ENCODE measurements at places on chromosomes 4 and X.

GRCh38 chr4:55561889-55562288 is 15.2 kb upstream of the CLOCK start:
- DNase-seq: no peak

DNA sequence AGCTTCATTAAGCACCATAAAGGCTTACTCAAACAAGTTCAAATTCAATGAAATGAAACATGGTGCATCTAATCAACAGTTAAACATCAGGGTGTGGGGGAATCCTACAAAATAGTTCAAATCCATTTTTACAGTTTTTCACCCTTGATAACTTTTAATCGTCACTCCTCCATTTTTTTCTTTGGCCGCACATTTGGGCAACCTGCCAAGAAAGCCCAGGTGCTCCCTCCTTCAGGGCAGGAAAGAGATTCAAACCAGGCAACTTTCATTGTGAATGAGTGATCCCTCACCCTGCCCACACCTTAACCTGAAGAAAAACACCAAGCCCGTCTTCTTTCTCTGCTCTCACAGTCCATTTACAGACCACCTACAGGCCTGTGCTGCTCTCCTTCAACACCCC is 24.9 kb downstream of the TRIM61 start:
- no peak for DNase-seq

DNA sequence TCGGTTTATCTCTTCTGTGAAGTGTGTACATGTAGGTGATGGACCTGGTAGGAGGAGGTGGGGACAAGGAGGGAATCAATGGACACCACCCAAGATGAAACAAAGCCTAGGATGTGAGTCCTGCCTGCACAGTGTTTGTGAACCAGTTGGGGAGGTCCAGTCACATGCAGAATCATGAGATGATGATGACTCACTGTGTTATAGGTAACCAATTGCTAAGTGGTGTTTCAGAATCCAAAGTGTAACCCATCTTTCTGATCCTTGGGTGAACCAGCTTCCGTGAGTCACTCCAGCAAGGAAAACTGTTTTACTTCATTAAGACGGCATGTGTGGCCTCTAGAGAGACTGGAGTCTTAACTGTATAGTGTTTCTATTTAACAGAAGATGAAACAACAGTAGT is 57.9 kb upstream of the HPF1 start:
- DNase-seq: no peak

GRCh38 chr4:60683357-60683756 is 516.8 kb upstream of the ADGRL3 start:
- DNase-seq: no peak

DNA sequence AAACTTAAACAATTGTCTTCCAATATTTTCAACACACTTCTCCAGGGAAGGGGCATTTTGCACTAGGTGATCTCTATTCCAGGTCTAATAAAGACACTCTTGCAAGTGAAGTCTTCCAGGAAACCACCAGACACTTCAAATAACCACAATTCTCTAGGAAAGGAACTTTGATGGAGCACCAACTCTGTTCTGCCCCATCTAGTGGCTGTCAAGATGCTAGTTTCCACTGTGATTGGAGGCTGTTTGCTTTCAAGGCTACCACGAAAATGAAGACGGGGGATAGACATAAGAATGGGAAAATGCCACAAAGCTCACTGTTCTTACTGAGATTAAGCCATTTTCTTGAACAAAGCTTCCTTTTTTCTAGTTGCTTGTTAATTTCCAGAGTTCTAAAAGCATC is 100.6 kb upstream of the F9 start:
- DNase-seq: no peak

DNA sequence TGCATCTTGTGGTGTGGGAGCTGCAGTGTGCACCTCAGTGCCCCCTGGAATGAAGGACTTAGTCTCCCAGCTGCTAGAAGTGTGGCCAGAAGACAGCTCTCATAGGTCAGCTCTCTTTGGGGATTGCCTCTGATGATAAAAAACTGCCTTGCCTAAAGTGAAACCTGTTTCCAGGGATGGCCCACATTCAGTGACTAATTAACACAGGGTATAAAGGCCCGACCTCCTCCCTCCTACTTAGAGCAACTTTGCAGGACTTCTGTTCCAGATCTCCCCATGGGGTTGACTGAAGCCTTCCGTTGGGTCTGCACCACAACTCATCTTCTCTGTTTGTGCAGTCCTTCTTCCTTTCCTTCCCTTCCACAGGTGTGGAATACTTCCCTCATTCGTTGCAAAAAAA is 53.2 kb downstream of the SPINK2 start:
- DNase-seq: no peak

DNA sequence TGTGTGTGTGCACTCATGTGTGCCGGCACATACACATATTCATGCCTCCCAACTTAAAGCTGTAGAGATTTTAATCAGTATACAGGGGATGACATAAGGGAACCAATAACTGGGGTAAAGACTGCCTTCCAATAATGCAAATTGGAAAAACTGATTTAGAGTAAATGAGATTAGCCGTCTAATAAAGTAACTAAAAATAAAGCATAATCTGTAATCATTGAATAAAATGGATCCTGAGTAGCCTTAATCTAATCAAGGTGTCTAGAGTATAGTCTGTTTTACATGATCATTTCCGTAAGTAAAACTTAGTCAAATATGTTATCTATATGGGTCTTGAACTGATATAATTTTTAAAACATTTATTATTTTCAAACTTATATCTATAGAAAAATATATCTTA is 925.8 kb downstream of the FSTL5 start:
- no peak for DNase-seq

DNA sequence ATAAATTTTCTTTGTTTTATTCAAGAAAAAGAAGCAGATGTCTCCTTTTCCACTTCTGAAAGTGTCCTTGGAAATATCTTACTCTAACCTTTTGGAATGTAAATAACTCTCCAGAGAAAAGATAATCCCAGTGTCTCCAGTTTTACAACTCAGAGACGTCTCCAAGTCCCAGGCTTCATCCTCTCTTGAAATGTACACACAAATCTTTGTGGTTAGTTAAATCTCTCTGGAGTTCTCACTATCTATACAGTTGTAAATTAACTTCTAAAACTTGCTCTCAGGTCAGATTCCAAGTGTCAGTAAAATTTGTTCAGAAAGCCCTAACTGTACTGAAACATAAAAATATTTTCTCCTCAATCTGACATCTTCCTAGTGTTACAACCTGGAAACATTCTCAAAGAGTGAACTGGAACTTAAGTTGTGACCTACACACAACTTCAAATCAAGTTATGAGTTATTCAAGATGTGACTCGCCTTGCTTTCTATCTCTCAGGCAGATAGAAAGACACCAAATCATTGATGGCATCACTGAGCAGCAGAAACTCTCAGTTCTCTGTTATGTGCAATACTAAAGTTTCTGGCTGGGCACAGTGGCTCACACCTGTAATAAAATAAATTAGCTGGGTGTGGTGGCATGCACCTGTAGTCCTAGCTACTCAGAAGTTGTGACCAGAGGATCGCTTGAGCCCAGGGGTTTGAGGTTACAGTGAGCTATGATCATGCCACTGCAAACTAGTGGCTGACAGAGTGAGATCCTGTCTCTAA is 284.2 kb downstream of the RCHY1 start:
- DNase-seq: no peak

GRCh38 chr4:35461931-35462659 is 782.2 kb downstream of the ARAP2 start:
- peak; percentile 2 for DNase-seq

- no peak for DNase-seq
Observed at GRCh38 chrX:20251691-20252090, 15.0 kb downstream of the RPS6KA3 start.

- DNase-seq: no peak
Observed at GRCh38 chr4:112348488-112349158, 51.5 kb downstream of the ALPK1 start.

DNA sequence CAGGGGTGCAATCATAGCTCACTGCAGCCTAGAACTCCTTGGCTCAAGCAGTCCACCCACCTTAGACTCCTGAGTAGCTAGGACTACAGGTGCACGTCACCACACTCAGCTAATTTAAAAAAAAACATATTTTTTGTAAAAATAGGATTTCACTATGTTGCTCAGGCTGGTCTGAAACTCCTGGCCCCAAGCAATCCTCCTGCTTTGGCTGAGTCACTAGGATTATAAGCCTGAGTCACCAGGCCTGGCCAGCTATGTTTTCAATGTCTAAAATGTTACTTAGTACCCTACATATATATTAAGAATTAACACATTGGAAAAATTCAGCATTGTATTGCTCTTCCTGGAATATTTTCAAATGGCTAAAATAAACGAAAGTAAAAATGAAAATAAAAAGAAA is 37.5 kb downstream of the PNPLA4 start:
- no peak for DNase-seq

- DNase-seq: no peak
Observed at GRCh38 chrX:2863646-2864045, 34.9 kb downstream of the GYG2 start.

- peak; percentile 56 for DNase-seq
Observed at GRCh38 chrX:68183612-68184214, 249.6 kb downstream of the OPHN1 start.

- no peak for DNase-seq
Observed at GRCh38 chr4:1399508-1400190, 6.6 kb downstream of the NKX1-1 start.

DNA sequence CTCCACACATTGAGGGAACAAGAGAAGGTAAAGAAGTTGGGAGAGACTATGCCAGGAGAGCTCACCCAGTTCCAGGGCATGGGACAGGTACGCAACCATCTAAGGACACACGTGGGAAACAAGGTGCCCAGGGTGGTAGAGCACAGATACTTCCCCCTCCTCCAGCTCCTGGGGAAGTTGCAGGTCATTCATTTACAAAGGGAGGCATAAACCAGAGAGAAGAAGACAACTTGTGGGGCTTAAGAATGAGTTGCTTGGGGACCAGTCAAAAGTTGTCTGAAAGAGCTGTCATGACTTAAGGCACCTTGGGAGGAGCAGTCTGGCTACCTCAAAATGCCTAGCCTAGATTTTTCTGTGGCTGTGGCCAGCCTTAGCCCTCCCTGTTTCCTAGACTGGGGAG is 186.2 kb downstream of the PTTG2 start:
- no peak for DNase-seq

DNA sequence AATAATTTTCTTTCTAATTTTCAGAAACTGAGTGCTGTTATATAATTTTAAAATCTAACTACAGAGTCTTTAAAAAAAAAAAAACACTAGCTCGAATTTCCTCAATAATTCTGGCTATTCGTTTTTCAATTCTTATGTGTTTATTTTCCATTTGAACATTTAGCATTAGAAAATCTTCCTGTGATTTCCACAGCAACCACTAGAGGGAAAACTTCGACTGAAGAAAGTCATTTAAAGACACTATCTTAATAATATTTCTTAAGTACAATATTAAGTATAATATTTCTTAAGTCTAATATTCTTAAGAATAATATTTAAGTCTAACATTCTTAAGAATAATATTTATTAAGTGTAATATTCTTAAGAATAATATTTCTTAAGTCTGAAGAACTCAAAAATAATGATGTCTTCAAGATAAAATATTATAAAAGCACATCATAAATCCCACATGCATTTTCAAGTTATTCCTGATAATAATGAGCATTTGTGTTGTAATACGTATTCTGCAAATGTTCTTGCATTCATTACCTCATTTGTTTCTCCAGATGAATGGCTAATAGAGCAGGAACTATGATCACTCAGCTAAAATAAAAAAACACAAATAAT is 118.4 kb upstream of the WDR17 start:
- peak; percentile 13 for DNase-seq

- no peak for DNase-seq
Observed at GRCh38 chr4:11011249-11011648, 326.7 kb upstream of the CLNK start.

DNA sequence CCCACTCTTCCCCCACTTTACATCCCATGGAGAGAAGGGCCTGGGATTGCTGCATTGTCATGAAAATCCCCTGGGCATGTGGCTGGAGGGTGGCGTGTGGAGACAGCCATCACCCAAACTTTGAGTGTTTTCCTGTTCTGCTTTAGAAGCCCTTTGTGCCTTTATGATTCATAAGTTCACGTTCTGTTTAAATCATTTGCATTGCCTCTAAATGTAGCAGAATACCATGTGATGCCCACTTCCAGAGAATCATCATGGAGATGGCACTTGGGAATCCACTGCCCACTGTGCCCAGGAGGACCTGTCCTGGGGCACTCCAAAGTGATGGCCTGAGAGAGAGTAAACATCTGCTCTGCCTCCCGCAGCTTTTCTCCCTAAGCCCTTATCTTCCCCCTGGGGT is 52.8 kb downstream of the MED28 start:
- no peak for DNase-seq

DNA sequence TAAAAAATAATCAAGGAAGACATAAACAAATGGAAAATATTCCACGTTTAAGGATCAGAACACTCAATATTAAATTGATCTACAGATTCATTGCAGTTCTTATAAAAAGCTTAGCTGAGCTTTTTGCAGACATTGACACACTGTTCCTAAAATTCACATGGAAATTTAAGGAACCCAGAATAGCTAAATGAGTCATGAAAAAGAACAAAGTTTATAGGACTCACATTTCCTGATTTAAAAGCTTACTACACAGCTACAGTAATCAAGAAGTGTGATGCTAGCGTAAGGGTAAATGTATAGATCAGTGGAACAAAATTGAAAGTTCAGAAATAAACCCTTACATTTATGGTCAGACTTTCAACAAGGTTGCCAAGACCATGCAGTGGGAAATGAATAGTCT is 33.1 kb downstream of the NSUN7 start:
- DNase-seq: no peak
